Stimulated activated CD4-positive, alpha-beta T cell treated with anti-CD3 and anti-CD28 coated beads, Interleukin-15, amount 100 ng/mL, for 1 hour (primary cell): ENCODE measurements at places on chromosomes 7 and 10.

- no peak for DNase-seq
Observed at GRCh38 chr7:157508477-157508881, 171.7 kb downstream of the DNAJB6 start.

- no peak for DNase-seq
Observed at GRCh38 chr7:86747698-86748097, 104.0 kb downstream of the GRM3 start.

GRCh38 chr7:114418117-114418516, 3.5 kb downstream of the FOXP2 start:
- DNase-seq, result no peak

DNA sequence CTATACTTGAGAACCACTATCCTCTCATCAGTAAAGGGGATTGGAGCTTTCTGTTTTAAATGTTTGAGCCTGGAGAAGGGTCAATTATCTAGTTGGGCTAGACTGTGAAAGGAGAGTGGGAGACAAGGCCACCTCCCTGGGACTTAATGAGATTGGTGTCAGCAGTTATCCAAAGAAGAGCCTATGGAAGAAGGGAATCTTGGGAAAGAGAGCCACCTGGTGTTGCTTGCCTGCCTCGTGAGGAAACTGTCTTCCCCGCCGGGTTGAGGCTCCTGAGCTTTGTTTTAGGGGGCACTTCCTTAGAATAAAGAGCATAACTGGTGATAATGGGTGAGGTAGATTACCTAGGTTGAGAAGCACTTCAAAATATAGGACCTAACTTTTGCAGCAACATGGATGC, 32.0 kb upstream of the ABCB4 start:
- DNase-seq, result no peak

DNA sequence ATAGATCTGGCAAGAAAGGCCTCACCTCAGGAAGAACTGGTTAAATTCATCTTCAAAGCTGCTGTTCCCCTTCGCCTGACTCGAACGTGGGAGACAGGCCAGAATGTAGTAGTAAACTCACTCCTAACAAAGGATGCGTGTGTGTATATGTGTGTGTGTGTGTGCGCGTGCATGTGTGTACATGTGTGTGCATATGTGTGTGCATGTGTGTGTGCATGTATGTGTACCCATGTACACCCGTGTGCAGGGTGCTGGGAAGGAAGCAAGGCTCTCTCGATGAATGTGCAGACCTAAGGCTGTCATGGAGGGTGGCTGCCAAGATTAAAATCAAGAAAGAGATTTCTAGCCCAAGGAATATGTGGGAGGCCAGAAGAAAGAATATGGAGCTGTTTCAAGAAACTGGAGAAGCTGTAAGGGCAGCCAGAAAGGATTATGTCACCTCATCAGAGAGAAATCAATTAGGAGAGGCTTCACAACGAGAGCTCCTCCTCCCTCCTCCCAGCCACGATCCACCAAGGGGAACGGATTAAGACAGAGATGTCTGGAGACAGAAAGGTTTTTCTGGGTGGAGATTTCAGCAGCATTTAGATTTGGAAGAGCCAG, 34.0 kb upstream of the LBX1 start:
- no peak for DNase-seq
